CD4-positive, alpha-beta T cell treated with Interleukin-6 for 4 hours (primary cell): ENCODE measurements at places on chromosomes 12 and 14.

DNA sequence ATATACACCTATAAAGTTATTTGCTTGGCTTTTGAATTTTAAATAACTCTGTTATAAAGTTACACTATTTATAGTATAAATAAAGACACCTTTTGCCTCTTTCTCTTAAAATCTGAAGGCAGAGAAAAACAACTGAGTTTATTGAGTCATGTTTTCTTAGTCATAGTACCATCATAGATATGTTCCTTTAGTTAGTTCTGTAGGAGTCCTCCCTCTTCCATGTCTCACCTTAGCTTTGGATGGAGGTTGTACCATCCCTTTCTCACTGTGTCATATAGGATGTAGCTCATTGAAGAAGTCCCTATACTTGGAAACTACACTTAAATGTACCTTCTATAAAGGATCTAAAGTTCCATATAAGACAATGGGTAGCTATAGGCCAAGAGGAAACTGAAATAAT lies 39.7 kb upstream of the TSPAN8 start:
- no peak for DNase-seq

DNA sequence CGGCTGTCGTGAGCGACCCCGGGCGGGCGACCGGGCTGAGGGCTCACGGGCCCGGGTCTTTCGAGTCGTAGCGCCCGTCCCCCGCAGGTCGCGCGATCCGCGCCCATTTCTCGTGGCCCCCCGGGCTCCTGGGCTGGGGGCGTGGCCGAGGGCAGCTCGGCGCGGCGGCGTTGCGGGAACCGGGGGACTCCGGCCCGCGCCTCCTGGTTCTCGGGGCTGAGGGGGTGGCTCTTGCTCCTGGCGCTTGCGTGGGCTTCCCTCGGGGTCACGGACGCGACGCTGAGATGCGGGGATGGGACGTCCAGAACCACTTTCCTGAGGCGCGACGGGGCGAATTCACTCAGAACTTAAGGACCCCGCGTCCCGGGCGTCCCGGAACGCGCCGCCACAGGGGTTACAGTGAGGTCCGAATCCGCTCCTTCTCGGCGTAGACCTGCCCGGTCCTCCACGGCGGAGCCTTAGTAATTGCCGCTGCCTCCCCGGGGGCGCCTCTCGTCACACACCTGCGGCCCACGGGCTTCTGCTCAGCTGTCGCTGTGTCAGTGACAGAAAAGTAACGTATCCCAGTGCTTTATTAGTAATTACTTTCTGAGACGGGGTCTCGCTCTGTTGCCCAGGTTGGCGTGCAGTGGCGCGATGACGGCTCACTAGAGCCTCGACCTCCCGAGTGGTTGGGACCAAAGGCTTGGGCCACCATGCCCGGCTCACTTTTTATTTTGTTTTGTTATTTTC lies 606 bp downstream of the EP400 start:
- peak; percentile 27 for DNase-seq

- DNase-seq, result no peak
Observed at GRCh38 chr12:70779250-70779649, 141.3 kb downstream of the PTPRR start.

DNA sequence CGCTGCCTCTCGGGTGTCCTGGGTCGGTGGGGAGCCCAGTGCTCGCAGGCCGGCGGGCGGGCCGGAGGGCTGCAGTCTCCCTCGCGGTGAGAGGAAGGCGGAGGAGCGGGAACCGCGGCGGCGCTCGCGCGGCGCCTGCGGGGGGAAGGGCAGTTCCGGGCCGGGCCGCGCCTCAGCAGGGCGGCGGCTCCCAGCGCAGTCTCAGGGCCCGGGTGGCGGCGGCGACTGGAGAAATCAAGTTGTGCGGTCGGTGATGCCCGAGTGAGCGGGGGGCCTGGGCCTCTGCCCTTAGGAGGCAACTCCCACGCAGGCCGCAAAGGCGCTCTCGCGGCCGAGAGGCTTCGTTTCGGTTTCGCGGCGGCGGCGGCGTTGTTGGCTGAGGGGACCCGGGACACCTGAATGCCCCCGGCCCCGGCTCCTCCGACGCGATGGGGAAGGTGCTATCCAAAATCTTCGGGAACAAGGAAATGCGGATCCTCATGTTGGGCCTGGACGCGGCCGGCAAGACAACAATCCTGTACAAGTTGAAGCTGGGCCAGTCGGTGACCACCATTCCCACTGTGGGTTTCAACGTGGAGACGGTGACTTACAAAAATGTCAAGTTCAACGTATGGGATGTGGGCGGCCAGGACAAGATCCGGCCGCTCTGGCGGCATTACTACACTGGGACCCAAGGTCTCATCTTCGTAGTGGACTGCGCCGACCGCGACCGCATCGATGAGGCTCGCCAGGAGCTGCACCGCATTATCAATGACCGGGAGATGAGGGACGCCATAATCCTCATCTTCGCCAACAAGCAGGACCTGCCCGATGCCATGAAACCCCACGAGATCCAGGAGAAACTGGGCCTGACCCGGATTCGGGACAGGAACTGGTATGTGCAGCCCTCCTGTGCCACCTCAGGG lies 679 bp downstream of the ARF6 start:
- DNase-seq, result peak; percentile 73

DNA sequence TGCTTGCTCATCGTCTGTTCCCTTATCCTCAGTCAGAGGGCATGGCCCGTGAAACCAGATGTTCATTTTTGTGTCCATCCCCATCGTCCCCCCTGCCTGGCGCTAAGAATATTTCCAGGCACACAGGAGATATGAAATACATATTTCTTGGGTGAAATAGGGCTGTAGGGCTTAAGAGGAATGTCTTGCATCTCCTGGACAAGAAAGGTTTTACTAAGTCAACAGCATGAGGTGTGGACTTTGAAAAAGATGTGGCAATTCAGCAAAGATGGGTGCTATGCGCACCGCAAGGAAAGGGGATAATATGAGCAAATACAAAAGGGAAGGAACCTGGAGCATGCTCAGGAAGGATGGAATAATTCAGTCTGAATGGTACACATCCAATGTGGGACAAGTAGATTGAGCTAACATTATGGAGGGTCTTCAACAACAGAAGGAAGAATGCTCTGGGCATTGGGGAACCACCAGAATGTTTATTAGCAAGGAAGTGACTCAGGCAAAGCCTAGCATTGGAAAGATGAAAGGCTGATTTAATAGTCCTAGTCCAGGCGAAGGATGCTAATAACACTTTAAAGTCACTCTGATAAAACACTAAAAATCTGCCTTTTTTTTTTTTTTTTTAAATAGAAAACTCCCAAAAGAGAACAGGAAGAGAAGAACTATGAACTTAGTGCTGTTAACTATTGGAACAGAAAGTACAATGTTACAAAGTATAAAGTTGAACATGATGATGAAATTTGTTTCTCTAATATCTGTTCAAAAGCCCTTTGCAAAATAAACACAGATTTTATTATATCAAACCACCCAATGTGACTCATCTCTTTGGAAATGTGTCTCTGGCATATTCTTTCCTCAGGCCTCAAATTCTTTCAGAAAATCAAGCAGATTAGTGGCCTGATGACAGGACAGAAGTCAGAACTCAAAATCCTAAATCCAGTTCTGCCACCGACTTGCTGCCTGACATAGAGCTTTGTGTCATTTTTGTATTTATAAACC lies 449.5 kb downstream of the BCAT1 start:
- DNase-seq, result no peak

DNA sequence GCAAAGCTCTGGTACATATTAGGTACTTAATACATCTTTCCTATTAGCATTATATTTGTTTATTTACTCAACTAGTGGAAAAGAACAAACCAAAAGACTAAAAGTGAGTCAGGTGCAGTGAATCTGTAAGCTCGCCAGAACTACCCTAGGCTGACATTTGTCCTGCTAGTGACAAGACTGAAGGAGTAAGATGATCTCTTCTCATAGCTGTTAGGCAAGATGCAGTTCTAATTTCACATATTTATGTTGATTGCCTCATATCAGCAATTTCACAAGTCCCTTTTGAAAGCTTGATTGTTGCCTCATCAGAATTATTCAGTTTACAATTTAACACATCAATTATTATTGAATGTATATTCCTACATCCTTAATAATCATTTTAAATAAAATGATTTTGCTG lies 293.0 kb upstream of the NAV3 start:
- DNase-seq, result no peak

DNA sequence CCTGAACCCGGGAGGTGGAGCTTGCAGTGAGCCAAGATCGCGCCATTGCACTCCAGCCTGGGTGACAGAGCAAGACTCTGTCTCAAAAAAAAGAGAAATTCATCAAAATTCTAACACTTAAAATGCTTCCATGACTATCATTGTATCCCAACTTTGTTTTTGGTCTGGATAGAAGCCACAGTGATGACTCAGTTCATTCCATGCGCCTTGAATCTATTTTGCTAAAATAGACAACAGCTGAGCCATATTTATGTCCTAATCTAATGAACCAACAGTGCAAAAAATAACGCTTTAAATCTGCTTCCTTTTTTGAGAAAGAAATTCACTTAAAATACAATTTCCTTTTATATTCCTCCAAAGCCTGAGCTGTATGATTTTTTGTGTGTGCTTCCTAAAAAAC lies 23.2 kb upstream of the BICD1 start:
- DNase-seq, result no peak

DNA sequence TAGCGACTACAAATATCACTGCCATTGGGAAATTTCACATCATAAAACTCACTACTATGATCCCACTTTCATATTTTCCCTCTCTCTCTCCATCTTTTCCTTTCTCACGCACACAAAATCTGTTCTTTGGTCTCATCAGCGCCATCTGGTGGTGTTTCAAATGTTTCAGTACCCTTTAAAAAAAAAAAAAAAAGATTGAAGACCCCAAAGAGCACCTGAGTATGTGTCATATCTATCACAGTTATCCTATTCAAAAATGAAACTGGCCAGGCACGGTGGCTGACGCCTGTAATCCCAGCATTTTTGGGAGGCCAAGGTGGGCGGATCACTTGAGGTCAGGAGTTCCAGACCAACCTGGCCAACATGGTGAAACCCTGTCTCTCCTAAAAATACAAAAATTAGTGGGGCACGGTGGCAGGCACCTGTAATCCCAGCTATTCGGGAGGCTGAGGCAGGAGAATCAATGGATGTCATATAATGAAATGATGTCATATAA lies 72.4 kb downstream of the TTC9 start:
- peak; percentile 72 for DNase-seq

GRCh38 chr12:116674643-116675183 lies 63.2 kb downstream of the SPRING1 start:
- no peak for DNase-seq

- peak; percentile 45 for DNase-seq
Observed at GRCh38 chr14:88005050-88005481, at the start of gene GPR65. TSS of gene GPR65 (plus strand) at chr14:88005135. CDS start at chr14:88010848, 5,713 bp downstream.

GRCh38 chr12:89762498-89763170 lies 54.0 kb upstream of the ATP2B1 start:
- no peak for DNase-seq

- no peak for DNase-seq
Observed at GRCh38 chr12:98754095-98754494, 109.0 kb downstream of the APAF1 start.

DNA sequence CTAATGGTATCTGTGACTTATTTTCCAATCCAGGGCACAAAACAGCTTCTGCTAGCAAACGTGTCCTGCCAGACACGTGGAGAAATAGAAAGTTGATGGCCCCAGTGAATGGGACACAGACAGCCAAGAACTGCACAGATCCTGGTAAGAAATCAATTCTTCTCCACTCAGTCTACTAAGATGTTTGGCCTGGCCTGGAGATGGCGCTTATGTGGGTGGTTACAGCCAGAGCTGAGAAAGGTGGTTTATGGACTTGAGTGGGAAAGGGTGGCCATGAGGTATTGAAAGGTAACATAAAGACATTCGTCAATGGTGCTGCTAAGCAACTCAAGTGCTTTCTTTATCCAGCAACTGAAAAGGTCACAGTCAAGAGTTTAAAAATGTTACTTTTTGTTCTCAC lies 2.9 kb downstream of the SLC24A4 start:
- DNase-seq, result peak; percentile 21

DNA sequence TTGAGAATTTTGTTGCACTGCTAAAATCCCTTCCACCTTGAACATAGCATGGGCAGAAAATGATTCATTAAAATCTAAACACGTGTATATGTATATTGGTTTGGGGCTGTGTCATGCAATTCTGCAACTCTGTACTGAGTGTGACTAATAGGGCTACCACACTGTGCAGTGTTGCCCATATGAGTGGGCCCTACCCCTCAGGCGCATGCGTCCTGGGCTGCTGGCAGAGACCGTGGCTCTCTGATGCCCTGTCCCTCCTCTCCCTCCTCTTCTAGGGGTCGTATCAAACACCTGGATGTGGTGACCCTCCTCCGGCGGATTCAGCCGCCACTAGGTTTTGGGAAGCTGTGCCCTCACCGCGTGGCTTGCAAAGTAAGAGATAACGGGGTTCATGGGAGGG lies 128.4 kb upstream of the FKBP4 start:
- DNase-seq, result no peak

GRCh38 chr12:49567611-49568441 lies at the start of gene MCRS1:
TSS of gene MCRS1 (minus strand) at chr12:49568142. CDS start at chr12:49566731, 1,411 bp downstream.
- DNase-seq, result peak; percentile 93

DNA sequence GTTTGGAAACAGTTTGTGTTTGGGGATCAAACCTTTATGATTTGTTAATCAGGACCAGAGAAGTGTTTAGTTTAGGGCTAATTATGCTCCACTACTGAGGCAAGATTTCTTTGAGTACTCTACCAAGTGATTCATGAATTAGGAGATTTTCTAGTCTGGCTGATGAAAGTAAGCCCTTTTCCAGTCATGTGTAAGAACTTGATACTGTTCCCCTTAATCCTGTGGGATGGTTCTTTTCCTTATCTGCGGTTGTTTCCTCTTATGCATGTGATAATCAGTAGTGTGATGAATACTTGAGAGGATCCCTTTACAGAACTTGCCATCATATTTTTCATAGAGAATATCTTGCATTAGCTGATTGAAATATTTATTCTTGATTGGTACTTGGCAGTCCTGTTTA lies 42.1 kb downstream of the DYRK2 start:
- no peak for DNase-seq

DNA sequence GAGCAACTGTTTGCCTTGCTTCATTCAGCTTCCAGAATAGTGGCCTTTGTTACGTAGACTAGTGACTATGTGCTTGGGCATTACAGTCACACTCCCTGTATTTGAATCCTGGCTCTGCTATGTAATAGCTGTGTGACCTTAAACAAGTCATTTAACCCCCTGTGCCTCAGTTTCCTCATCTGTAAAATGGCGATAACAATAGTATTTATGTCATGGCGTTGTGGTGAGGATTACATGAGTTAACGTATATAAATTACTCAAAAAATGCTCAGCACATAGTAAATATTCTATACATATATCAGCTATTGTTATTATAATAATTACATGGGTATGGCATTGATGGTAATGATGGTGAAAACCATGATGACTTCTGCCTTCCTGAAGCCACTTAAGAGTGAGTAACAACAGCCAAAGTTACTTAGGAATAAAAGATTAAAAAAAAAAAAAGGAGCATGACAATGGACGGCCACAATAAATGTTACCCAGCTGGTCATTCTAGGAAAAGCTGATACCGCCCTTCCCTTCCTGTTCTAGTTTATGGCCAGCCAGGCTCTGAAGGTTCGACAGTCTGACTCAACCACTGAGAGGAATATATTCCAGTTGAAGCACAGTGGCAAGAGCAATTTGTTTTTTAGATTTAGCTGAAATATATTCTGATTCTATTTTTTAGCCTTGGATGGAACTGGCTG lies 9.9 kb upstream of the ADIPOR2 start:
- DNase-seq, result no peak

GRCh38 chr12:78540606-78541336 lies 323.8 kb upstream of the SYT1 start:
- no peak for DNase-seq

- DNase-seq, result no peak
Observed at GRCh38 chr14:63493246-63493645, 49.9 kb downstream of the PPP2R5E start.
